ENCODE measurements at places on chromosomes 2 and 18.
A peak's percentile ranks its signal among the peaks of the same experiment; 100 is the strongest.

DNA sequence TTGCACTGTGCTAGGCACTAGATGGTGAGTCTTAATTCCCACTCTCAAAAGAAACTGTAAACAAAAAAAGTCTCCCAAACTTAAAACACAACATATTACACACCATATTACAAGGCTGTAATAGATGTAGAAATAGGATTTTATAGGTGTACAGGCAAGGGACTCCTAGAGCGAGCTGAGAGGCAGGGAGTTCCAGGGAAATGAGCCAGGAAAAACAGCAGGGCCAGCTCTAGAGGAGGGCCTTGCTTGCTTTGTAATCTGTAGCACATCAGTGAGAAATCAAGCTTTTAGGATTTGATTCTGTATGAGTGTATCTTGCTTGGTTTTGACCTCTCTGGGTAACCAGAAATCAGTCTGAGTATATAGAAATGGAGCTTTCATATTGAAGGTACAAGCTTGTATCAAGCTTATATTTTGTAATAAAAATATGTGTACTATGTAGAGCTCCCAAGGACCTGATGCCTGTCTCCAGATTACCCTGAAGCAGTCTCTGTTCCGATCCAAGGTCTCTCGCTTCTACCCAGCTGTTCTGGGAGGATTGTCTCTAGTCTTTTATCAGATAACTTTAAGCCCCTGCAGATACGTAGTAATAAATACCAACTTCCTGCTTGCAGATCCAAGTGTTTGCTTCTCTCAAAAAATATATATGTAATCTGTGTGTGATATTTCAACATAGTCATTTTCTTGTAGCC, 73.0 kb downstream of the MYO1B start:
- peak; percentile 9 for DNase-seq

DNA sequence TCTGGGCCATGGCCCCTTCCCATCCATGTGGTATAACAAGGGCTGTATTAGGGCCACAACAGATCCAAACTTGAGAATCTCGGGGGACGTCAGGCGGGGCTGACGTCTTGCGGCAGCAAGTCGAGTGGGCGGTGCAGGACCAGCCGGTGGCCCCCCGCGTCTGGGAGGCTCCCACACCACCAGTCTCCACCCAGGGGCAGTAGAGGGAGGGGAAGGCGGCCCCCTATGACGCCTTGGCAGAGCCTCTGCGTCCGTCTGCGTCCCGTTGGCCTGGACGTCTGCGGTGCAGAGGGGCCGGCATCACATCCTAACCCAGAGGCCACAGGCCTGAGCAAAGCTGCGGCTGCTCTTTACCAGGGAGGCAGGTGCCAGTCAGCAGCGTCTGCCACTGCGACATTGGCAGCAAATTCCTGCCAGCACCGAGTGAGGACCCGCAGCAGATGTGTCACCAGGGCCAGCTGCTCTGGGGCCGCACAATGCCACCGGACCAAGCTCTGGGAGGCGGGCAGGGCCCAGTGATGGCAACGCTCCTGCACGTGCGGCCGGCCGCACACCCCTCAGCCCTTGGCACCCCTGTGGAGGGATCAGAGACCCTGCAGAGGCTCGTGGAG, 73.8 kb downstream of the KCNG2 start:
- no peak for DNase-seq

- no peak for DNase-seq
Measured at GRCh38 chr2:51329512-51329911, 297.6 kb upstream of the NRXN1 start.

- DNase-seq, result no peak
Measured at GRCh38 chr2:239663364-239663924, 262.6 kb upstream of the HDAC4 start.

DNA sequence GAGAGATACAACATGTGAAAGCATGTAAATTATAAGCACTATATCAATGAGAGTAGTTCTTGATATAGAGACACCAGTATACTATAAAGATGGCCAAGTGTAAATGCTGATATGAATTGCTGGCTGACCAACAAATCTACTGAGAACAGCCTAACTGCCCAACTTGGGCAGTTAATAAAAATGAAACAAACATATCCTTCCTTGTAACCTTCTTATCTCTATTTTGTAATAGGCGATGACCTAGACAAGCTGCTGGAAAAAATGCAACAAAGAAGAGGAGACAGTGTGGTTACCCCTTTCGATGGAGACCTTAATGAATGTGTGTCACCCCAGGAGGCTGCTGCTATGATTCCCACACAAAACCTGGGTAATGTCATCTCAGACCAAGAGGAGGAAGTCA, 148.7 kb downstream of the ESCO1 start:
- DNase-seq, result no peak

DNA sequence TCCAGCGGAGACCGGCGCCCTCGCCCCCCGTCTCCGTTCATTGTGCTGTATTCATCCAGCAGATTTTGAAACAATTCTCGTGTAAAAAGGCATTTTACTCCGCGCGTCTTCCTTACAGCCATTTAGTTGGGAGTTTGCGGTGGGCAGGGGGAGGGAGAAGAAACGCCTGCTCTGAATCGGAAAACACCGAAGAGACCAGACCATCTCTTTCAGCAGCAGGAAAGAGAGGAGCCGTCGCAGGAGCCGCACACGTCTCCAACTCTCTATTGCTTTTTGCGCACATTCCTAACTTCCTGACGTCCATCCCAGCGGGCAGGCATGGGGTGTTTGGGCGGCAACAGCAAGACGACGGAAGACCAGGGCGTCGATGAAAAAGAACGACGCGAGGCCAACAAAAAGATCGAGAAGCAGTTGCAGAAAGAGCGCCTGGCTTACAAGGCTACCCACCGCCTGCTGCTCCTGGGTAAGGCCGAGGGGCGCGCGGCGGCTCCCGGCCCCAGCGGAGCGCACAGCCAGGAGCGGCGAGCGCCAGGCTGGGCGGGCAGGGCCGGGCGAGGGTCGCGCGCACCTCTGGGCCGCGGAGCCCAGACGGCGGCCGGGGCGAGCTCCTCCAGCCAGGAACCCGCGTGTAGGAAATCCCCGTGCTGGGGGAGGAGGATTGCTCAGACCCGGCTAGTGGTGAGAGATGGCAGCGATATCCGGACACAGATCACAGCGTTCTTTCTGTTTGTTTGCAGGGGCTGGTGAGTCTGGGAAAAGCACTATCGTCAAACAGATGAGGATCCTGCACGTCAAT, 63.2 kb downstream of the GNAL start:
- no peak for DNase-seq

DNA sequence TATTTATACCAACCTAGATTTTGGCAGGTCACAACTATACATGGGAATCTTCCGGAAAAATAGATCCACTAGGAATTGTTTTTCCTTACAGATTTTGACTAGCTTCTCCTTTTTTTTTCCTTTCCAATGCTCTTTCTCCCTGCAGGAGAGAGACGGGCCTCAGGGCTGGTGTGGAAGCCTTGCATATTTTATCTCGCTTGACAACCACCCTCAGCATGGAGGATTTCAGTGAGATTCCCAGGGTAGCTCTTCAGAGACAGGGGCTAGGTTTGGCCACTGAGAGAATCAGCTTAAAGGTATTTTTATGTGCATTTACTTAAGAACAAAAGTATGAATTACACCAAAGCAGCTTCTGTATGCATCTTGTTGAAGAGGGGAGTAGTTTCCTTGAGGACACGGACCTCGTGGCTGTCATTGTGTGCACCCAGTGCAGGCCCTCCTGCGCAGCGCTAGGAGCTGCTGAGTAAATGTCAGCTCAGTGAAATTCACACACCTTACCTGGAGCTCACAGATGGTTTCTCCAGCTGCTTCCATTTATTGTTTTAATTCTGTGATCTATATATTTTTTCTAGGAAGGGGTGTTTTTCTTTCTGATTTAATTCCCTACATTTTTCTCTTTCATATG, 54.4 kb downstream of the TRAPPC12 start:
- no peak for DNase-seq

- DNase-seq, result peak; percentile 38
Measured at GRCh38 chr2:260507-261161, 3.2 kb downstream of the SH3YL1 start.

- DNase-seq, result peak; percentile 69
Measured at GRCh38 chr2:181393472-181393871, 63.7 kb upstream of the ITGA4 start.

GRCh38 chr18:50790948-50791347, 28.9 kb downstream of the MRO start:
- no peak for DNase-seq

DNA sequence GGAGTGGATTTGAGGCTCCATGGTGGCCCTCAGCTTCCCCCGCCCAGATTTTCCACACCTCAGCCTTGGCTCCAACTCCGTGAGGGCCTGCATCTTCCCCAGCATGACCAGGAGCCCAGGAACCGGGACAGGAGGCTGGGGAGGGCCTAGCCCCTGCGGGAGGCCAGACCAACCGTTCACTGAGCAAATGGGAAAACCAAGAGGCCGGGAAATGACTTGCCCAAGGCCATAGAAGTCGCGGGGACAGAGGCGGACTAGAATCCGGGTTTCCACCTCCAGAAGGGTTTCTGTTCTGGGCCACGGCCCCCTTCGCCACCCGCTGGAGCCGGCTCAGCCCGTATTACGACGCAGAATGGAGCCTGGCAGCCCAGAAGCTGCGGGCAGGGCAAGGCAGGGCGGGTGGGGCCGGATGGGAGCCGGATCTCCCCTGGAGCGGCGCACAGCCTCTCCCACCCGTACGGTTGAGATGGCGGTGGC, 7.9 kb upstream of the CRYBA2 start:
- no peak for DNase-seq

DNA sequence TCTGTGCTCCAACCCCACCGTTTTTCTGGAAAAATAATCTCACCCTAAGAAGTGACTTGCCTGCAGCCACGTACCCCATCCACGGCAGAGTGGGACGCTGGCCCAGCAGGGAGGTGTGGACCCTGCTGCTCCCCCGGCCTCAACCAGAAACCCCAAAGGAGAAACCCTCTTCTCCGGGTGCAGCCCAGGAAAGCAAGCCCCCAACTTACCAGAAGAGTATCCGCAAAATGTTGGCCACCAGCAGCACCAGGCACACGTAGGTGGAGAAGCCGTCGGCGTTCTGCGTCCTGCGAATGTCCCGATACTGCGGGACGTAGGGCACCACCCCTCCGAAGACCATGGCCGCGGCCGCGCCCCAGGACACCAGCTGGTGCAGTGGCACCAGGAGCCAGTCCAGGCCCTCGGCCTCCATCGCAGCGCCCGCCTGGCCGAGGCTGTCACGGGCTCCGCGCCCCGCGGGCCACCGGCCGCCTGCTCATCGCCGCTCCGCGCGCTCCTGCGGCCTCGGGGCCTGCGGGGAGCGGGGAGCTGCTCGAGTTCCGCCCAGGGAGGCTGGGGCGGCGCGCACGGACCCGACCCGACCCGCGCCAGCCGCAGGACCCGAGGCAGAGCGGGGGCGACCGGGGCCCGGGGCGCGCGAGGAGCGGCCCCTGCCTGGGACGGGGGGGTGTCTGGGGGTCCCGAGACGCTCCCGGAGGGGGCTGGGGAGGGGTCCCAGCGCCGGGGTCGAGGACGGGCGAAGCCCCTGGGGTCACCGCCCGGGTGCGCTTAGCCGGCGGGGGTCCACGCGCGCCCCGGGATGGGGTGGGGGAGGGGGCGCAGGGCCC, 725 bp downstream of the SLC66A2 start:
- DNase-seq, result peak; percentile 66

GRCh38 chr18:75784390-75784789, 356.9 kb upstream of the SMIM21 start:
- no peak for DNase-seq

- DNase-seq, result no peak
Measured at GRCh38 chr2:113776949-113777348, 20.5 kb upstream of the SLC35F5 start.

GRCh38 chr2:227340106-227340505, 15.1 kb downstream of the MFF start:
- no peak for DNase-seq

GRCh38 chr2:238369591-238370040, 49.3 kb downstream of the TRAF3IP1 start:
- peak; percentile 44 for DNase-seq

GRCh38 chr2:196915507-196916189, 10.9 kb downstream of the PGAP1 start:
- DNase-seq, result no peak

DNA sequence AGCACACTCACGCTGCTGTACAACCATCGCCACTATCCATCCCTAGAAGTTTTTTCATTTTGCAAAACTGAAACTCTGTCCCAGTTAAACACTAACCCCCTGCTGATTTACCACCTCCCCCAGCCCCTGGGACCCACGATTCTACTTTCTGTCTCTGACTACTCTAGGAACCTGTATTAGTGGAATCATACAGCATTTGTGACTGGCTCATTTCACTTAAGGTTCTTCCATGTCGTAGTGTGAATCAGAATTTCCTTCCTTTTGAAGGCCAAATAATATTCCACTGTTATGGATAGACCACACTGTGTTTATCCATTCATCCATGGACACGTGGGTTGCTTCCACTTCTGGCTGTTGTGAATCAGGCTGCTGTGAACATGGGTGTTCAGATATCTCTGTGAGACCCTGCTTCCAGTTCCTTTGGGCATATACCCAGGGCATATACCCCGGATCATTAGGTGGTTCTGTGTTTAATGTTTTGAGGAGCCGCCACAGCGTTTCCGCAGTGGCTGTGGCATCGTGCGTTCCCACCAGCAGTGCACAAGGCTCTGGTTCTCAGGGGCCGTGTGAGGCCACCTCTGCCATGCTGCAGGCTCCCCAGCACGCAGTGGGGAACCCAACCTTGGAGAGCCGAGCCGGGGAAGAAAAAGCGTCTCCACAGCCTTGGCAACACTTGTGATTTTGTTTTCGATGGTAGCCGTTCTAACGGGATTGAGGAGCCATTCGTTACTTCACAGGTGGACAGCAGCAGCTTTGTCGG, 10.1 kb downstream of the RAMP1 start:
- DNase-seq, result no peak

DNA sequence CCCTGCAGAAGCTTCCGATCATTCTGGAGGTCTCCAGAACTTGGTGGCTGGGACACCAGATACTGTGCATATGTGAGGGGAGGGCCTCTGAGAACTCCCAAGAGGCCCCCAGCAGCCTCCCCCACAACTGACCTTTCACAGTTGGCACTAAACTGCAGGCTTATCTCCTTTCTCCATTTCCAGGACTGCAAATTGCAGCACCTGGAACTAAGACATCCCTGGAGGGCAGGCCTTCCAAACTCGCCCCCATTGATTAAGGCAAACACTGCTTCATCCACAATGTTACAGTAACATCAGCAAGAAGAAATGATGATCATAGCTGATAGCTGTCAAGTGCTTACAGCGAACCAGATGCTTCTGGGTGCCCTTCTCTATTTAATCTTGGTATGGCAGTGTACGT, 67.9 kb downstream of the TGOLN2 start:
- DNase-seq, result no peak

DNA sequence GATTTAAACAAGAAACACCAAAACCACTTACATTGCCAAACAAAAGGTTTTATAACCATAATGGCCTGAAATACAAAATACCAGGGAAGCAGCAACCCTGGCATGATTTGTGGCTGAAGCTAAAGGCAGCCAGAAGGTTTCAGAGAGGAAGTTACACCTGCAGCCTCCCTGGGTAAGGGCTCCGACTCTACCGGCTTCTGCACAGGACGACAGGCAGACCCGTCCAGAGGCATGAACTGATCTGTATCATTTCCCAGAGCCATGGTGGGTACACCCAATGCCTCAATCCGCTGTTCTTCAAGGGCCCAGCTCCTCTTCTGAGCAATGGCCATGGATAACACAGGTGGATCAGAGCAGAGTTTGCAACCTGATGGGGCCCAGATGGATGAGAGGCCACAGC, 71.6 kb downstream of the PXDN start:
- no peak for DNase-seq
